ENCODE measurements at places on chromosomes 3 and 15. TPM values are rescaled to one million over a fixed set of nuclear protein-coding genes. Genes with fewer than 3 reads are reported as not detected.
A peak's percentile ranks its signal among the peaks of the same experiment; 100 is the strongest.

Gene FAM174B
- not detected for polyA plus RNA-seq

DNA sequence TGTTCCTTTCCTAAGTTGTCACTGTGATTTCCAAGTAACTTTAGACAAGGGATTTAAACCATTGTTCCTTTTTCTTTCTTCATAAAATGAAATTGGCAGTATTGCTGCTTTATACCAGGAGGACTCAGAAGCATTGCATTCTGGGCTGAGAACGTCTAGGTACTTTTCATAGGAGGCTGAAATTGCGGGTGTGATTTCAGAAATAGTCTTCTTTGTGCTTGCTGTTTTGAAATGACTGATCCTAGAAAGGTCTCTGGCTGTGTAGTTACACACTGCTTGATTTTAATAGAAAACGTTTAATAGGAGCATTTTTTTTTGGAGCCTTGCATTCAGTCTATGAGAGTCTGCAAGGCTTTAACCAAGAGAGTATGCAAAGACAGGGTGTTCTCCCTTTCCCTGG is 56.3 kb downstream of the PPM1L start:
- H3K36me3 ChIP-seq: peaks cover 4% of the 10 kb centered on the region
- no peak overlapping the region for H3K4me3 ChIP-seq
- peak overlapping the region; percentile 44 for H3K27ac ChIP-seq
- peaks cover 55% of the 10 kb centered on the region for H3K4me1 ChIP-seq
- DNase-seq: no peak

- H3K27ac ChIP-seq: no peak overlapping the region
- DNase-seq: no peak
- no peaks in the 10 kb centered on the region for H3K4me1 ChIP-seq
- no peak overlapping the region for H3K4me3 ChIP-seq
- no peaks in the 10 kb centered on the region for H3K36me3 ChIP-seq
Measured at GRCh38 chr3:186003610-186004009, 65.8 kb upstream of the TRA2B start.

GRCh38 chr3:11610044-11610671 is 33.6 kb downstream of the VGLL4 start:
- no peaks in the 10 kb centered on the region for H3K36me3 ChIP-seq
- peak overlapping the region; percentile 59 for H3K27ac ChIP-seq
- H3K4me1 ChIP-seq: peaks cover 87% of the 10 kb centered on the region
- DNase-seq: peak; percentile 59
- peak overlapping the region; percentile 66 for H3K4me3 ChIP-seq

DNA sequence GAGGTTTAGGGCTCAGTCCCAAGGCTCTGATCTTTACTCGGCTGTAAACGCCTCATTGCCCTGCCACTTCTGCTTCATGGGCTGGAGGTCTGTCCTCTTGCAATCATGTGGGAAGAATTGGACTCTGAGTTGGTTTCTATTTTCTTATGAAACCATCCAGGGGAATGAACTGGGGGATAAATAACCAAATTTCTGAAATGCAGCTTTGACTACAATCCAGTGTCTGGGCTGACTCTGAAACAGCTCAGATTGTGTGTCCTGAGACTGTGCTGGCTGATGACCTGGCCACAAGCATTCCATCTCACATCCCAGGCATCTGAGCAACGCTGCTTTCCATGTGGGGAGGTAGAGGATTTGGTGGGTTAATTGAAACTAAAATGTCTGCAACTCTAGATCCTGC is 71.0 kb upstream of the GALNT15 start:
- H3K4me3 ChIP-seq: no peak overlapping the region
- DNase-seq: no peak
- H3K27ac ChIP-seq: no peak overlapping the region
- no peaks in the 10 kb centered on the region for H3K36me3 ChIP-seq

Gene CFAP20DC
- polyA plus RNA-seq: not detected

- H3K27me3 ChIP-seq: peaks cover 20% of the 10 kb centered on the region
- no peak overlapping the region for H3K27ac ChIP-seq
Measured at GRCh38 chr15:40847223-40847961, 3.5 kb downstream of the SPINT1 start.

Gene MAP3K13
- polyA plus RNA-seq: 24.2 TPM

- H3K27ac ChIP-seq: peak overlapping the region; percentile 69
- H3K4me3 ChIP-seq: no peak overlapping the region
- H3K4me1 ChIP-seq: peaks cover 4% of the 10 kb centered on the region
- H3K36me3 ChIP-seq: peaks cover 36% of the 10 kb centered on the region
Measured at GRCh38 chr15:74027688-74028087, 33.2 kb downstream of the PML start.

Gene RTP1
- not detected for polyA plus RNA-seq

GRCh38 chr3:135310317-135310716 is 515.3 kb downstream of the EPHB1 start:
- no peak overlapping the region for H3K27ac ChIP-seq
- H3K36me3 ChIP-seq: no peaks in the 10 kb centered on the region
- no peaks in the 10 kb centered on the region for H3K4me1 ChIP-seq
- DNase-seq: no peak

Gene C15orf39
- polyA plus RNA-seq: 3.8 TPM

Gene VIPR1
- polyA plus RNA-seq: 0.30 TPM

DNA sequence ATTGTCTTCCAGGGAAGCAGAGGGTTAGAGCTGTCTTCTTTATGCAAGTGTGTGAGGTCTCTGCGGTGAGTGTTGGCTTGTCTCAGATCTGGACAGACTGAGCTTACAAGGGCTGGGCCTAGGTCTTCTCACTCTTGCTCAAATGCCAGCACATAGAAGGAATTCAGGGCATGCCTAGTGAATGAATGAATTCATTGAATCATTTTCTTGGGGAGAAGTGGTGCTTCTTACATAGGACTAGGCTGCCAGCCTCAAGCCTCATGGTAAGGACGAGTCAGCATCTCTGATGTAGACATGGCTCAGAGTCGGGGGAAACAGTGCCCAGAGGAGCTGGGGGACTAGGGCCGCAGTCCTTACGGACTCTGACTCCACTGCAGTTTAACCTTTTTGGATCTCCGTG is 17.2 kb downstream of the MKRN2 start:
- DNase-seq: no peak
- H3K4me3 ChIP-seq: no peak overlapping the region
- no peak overlapping the region for H3K27ac ChIP-seq
- peaks cover under 1% of the 10 kb centered on the region for H3K4me1 ChIP-seq
- peaks cover 4% of the 10 kb centered on the region for H3K27me3 ChIP-seq

Gene SV2B
- polyA plus RNA-seq: not detected

Gene DUT
- polyA plus RNA-seq: 89.7 TPM

Gene CLDN18
- polyA plus RNA-seq: not detected

- H3K27me3 ChIP-seq: no peaks in the 10 kb centered on the region
- H3K27ac ChIP-seq: no peak overlapping the region
- no peak overlapping the region for H3K4me3 ChIP-seq
- no peak for DNase-seq
Measured at GRCh38 chr3:160885791-160886286, 129.8 kb downstream of the PPM1L start.

GRCh38 chr3:12438318-12438717 is 46.0 kb upstream of the TSEN2 start:
- H3K27me3 ChIP-seq: peaks cover 3% of the 10 kb centered on the region
- no peak for DNase-seq
- H3K4me1 ChIP-seq: no peaks in the 10 kb centered on the region
- H3K27ac ChIP-seq: no peak overlapping the region

Gene BCHE
- not detected for polyA plus RNA-seq

DNA sequence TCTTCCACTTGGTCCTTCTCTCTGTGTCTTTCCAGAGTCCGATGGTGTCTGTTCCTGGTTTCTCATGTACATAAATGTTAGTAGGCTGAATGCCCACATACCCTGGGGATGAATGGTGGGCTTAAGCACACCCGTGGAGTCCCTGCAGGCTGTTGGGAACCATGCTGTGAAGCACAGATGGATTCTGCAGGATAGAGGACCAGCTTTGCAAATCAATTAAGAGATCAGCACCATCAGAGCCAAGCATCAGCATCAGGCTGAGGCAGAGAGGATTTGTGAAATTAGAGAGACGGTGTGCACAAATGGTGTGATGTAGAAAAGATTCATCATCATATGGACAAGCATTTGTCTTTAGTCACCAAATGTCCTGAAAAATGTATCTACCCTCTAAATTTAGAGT is 127.1 kb downstream of the SV2B start:
- H3K27ac ChIP-seq: no peak overlapping the region
- peaks cover 11% of the 10 kb centered on the region for H3K27me3 ChIP-seq
- H3K36me3 ChIP-seq: no peaks in the 10 kb centered on the region

DNA sequence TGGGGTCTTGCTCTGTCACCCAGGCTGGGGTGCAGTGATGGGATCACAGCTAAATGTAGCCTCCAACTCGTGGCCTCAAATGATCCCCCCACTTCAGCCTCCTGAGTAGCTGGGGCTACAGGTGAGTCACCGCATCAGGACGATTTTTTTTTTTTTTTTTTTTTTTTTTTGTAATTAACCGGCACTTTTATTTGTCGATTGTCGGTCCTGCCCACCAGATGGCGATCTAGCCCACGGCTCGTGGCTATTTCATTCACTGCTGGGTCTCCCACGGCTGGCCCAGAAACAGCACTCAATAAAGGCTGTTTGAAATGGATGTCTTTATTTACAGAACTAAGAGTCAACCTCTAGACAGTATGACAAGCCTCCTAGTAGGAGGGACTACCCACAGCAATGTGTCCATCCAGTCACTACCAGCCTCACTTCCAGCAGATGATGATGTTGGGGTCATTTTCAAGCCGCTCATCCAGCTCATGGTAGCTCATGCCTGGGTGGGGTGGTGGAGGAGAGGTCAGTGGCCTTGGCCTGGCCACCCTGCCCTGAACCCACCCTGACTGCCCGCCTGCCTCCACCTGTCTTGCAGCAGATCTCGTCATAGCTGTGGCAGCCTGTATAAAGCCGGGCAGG is 1.8 kb upstream of the ZMYND10 start:
- peak overlapping the region; percentile 86 for H3K27ac ChIP-seq
- peak; percentile 79 for DNase-seq
- peaks cover 10% of the 10 kb centered on the region for H3K27me3 ChIP-seq
- H3K36me3 ChIP-seq: peaks cover 11% of the 10 kb centered on the region
- H3K4me1 ChIP-seq: peaks cover 83% of the 10 kb centered on the region

Gene SLC15A2
- polyA plus RNA-seq: not detected

DNA sequence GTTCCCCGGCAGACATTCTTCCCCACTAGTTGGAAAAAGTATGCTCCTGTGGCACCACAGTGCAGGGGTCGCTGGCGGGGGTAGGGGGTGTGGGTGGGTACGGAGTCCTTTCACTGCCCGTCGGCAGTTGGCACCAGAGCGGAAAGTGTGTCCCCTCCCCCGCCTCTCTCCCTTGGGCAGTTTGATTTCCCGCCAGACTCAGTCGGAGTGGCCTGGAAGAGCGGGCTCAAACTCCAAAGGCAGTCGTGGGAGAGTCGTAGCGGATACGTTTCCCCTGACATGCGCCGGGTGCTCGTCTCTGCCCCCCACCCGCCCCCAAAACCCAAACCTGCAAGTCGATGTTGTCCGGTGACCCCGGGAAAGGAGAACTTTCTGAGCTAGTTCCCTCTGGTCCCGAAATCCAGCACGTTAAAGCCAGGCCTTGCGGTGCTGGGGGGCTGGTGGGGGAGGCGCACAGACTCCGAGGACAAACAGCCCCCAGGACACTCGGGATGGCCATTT is 4.4 kb upstream of the FOXB1 start:
- H3K27ac ChIP-seq: no peak overlapping the region
- no peak overlapping the region for H3K4me3 ChIP-seq
- H3K4me1 ChIP-seq: peaks cover 31% of the 10 kb centered on the region
- peaks cover 86% of the 10 kb centered on the region for H3K27me3 ChIP-seq
- DNase-seq: no peak

Gene MORC1
- not detected for polyA plus RNA-seq

Gene NR2E3
- not detected for polyA plus RNA-seq

GRCh38 chr3:174132006-174132405 is 727.1 kb upstream of the NAALADL2 start:
- no peaks in the 10 kb centered on the region for H3K4me1 ChIP-seq
- H3K27me3 ChIP-seq: no peaks in the 10 kb centered on the region
- H3K36me3 ChIP-seq: no peaks in the 10 kb centered on the region

Gene SNX22
- polyA plus RNA-seq: 0.40 TPM

DNA sequence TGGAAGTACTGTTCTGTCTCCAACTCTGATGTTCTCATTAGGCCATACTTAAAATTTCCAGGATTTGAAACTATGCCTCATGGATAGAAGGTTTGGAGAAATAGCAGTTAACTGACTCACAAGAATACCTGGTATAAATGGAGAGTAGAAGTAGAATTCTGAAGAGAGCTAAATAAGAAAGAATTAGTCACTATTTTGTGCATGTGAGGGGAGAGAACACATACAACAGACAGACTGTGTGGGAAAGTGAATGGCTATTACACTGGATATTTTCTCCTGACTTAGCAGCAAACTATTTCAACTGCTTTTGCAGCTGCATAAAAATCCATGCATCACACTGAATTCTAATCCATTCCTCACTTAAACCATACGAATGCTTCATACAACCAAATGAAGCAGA is 71.3 kb downstream of the C3orf70 start:
- H3K4me3 ChIP-seq: no peak overlapping the region
- H3K36me3 ChIP-seq: no peaks in the 10 kb centered on the region
- H3K27me3 ChIP-seq: peaks cover 5% of the 10 kb centered on the region
- no peak for DNase-seq
- no peak overlapping the region for H3K27ac ChIP-seq

DNA sequence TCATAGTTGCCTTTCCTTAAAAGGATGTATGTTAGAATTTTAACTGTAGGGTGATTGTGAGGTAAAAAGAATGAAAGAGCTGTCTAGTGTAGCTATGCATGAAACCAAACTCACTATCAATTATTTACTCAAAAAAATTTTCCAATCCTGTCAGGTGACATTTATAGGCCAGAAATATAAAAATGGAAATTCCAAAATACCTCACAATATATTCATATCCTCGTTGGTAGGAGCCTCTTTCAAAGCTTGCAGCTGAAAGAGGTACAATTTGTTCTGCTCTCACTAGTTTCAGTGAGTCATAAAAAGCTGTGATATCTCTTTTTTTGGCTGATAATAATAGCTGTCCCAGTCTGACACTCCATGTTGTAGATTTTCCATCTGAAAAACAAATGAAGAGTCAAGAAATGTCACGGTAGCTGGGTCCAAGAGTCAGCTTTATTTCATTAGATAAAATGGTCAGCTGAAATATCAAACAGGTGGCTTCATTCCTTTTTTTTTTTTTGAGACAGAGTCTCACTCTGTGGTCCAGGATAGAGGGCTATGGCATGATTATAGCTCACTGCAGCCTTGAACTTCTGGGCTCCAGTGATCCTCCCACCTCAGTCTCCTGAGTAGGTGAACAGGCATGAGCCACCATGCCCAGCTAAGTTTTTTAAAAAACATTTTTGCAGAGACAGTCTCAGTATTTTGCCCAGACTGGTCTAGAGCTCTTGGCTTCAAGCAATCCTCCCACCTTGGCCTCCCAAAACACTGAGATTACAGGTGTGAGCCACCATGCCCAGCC is 50.8 kb upstream of the XRN1 start:
- DNase-seq: no peak
- H3K27me3 ChIP-seq: no peaks in the 10 kb centered on the region
- H3K4me3 ChIP-seq: no peak overlapping the region
- no peaks in the 10 kb centered on the region for H3K4me1 ChIP-seq
